ENCODE measurements at places on chromosomes 13 and 19.
A peak's percentile ranks its signal among the peaks of the same experiment; 100 is the strongest.

DNA sequence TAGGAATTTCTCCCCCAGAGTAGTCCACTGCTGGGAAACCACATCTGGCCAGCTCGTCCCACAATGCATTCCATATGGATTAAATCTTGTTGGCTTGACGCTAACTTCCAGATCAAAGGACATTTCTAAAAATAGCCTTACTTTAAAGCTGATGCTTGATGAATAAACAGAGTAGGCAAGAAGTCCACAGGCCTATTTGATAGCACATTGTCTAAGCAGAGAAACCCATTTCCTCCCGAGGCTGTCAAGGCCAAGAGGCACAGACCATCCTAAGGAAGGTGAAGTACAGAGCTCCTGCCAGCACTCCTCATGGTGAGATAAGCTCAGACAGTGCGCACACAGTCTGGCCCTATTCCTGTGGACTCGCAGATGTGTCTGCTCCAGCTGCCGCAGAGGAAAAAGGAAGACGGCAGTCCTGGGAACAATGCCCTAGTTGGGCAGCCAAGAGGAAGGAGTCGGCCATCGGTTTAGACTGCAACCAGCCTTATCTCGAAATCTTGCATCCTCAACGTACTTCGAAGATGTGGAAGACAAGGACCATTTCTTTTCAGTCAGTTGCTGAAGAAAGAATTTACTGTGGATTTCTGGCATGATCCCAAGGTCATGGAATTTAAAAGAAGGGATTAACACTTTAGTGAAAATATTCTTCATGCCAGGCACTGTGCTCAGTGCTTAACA is 156.8 kb downstream of the RGCC start:
- DNase-seq = no peak

DNA sequence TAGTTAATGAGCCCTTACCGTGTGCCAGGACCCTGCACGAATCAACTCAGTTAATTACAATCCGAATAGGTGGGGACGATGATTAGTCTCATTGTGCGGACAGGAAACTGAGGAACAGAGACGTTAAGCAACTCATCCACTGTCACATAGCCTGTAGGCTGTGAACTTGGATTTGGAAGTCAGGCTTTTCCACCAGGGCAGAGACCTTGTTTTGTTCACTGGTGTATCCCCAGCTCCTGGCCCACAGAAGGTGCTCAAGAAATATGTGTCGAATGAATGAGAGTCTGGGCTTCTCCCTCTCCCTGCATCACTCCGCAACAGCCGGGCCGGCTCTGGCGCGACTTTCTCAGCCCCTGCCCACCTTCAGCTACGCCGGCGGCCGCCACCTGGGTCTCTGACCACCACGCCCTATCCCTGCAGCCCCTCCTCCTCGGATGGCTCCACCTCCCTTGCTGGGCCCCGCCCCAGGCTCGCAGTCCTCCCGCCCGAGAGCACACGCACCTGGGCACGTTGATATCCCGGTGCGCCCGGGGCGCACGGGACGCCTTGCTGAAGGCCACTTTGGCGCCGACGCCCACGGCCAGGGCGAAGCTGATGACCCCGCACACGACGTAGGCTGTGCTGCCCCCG is 1.3 kb downstream of the SHISA7 start:
- no peak for DNase-seq

GRCh38 chr13:46361276-46361934 is 25.6 kb downstream of the RUBCNL start:
- DNase-seq = no peak

- DNase-seq = no peak
Observed at GRCh38 chr19:49430678-49431329, 5.6 kb downstream of the GFY start.

- DNase-seq = peak; percentile 4
Observed at GRCh38 chr13:24005755-24006281, 108.5 kb upstream of the C1QTNF9B start.
